Activated T-cell treated with anti-CD3 and anti-CD28 coated beads, Interleukin-2, amount 50 U/mL, for 72 hours (primary cell): ENCODE measurements at places on chromosomes 11 and 22. TPM values are rescaled to one million over a fixed set of nuclear protein-coding genes. Genes with fewer than 3 reads are reported as not detected.

Gene VSIG10L2
- not detected for total RNA-seq

Gene GUCD1
- total RNA-seq, result 96.4 TPM

Gene SLC5A1
- not detected for total RNA-seq

Gene SCN2B
- total RNA-seq, result not detected
